ENCODE measurements at places on chromosomes 2 and 18.

DNA sequence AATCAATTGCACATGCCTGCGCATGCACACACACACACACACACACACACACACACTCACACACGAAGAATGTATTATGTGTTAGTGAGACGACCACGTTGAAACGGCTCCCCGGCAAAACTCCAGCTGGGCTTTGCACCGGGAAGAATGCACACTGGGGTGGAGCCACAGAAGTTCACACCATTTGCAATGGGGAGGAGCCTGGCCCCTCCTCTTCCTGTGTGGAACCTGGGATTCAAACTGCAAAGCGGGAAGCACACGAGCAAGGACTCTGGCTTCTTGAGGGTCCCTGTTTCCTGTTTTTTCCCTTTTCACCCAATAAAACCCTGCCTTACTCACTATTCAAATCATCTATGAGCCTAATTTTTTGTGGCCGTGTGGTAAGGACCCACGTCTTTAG is 304.0 kb upstream of the TMEFF2 start:
- DNase-seq = no peak

DNA sequence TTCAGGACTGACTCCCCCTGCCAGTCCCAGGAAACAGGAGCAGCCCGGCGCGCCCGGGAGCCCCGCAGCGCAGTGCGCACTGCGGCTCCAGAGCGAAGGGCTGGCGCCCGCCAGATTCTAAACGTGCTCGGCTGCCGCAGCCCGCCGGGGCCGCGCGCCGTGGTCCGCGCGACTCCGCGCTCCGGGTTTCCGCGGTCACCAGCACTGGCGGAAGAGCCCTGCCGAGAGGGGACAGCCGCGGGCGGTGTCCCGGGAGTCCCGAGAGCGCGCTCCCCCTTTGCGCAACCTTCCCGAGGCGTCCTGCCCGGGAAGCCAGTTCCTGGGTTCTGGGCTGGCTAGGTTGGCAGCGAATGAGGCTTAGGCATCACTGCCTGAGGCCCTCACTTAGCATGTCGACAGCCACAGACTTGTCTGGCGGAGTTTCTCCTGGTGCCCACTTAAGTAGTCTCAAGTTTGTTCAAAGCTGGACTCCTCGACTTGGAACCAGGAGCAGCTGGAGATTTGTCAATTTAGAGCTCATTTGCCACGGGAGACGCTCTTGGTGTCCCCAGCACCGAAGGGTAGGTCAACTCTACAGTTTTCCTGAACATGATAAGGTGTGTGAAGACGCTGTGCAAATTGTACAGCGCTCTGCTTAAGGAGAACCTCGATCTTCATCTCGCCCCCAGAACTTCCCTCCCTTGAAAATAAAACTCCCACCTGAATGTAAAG is 1.5 kb upstream of the VSNL1 start:
- DNase-seq = no peak

DNA sequence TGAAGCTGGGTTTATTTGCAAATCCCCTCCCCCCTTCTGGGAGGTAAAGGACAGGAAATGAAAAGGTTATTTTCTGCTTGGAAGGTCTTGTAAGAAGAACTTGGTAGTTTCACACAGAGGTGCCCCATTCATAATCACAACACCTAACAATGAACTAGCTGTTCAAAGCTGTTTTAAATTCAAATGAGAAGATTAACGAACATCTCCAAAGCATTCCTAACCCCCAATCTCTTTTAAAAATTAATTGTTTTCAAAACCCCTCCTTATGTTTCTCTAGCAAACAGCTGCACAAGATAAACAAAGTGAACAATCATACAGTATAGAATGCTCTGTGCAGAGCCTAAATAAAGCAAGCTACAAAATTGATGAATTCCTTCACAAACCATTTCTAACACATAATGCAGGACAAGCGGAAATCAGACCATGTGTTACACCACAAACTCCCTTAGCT is 271.4 kb downstream of the SATB2 start:
- no peak for DNase-seq

- no peak for DNase-seq
Observed at GRCh38 chr2:37268111-37268510, 36.7 kb downstream of the NDUFAF7 start.

- no peak for DNase-seq
Observed at GRCh38 chr2:193517615-193518014, 1322.9 kb upstream of the TMEFF2 start.

GRCh38 chr2:161134547-161135518 is 25.4 kb upstream of the TANK start:
- DNase-seq = no peak

GRCh38 chr2:53434466-53434865 is 333.1 kb upstream of the CHAC2 start:
- no peak for DNase-seq

- no peak for DNase-seq
Observed at GRCh38 chr2:124308319-124309062, 283.4 kb downstream of the CNTNAP5 start.

DNA sequence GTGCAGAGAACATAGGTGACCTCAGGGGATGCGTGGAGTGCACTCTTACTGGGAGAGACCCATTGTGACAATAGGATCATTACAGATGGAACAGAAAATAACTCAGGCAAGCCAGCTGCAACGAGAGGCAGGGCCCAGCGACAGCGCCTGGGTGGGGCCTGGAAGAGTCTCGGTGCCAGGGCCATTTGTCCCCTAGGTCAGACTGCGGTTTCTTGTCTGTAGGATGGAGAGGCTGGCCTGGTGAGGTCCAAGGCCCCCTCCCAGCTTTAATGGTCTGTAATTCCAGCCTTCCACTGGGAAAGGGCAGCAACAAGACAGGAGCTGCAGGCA is 208.6 kb upstream of the APCDD1 start:
- DNase-seq = no peak

- DNase-seq = no peak
Observed at GRCh38 chr18:57409650-57410049, 25.5 kb upstream of the ONECUT2 start.

GRCh38 chr18:13191779-13192178 is 26.8 kb upstream of the LDLRAD4 start:
- no peak for DNase-seq

DNA sequence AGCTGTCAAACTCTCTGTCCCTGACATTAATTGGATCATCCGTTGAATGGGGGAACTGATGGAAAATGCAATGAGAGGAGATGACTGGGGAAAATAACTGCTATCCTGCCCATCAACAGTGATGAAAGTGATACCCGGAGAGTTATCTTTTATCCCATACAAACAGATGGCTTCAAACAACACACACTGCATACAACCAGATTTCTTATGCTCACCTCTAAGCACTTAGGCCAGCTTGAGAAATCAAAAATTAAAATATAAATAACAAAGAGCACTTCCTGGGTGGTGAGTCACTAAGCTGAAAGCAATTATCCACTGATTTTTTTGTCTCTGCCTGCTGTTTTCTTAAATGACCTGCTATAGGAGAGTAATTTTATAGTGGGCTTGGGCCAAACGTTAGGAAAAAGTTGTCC is 237.6 kb upstream of the RGPD4 start:
- no peak for DNase-seq

GRCh38 chr2:15674637-15675455 is 83.2 kb downstream of the DDX1 start:
- DNase-seq = no peak

- DNase-seq = no peak
Observed at GRCh38 chr2:174444761-174445160, 42.1 kb downstream of the GPR155 start.

DNA sequence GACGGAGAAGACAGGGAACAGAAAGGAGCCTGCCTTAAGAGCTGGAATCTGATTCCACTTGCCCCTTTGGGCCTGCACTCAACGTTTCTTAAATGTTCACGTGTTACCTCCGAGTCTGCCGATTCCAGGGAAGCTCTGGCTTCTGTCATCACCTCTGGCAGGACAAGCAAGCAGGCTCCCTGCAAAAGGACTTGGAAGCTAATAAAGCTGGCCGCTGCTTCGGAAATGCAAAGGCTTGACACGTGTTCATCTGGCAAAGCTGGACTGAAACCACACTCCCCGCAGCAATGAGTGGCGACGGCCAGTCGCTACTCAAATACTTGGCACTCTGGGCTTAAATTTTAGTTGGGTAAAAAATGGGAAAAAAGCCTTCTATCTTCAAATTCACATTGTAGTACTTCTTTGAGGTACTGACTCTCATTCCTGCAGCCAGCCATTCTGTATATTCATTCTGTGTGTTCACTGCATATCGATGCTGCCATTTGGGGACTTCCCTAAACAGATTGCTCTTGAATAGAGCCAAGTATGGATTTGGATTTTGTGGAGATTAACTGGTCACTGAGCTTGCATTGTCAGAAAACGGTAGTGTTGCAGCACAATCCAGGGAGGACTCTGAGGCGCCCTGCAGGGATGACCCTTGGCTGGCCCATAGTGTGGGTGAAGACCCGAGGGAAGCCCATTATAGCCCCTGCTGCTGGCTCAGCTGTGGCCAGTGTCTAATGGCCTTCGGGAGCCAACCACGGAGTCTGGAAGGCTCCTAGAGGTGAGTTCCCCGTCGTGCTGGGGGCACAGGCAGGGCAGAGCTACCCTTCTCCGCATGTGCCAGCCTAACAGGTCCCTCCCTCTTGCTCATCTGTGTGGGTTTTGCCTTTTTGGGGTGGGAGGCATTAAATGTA is 231.5 kb downstream of the PRKCE start:
- no peak for DNase-seq

- DNase-seq = no peak
Observed at GRCh38 chr18:68840554-68841263, 42.8 kb downstream of the CCDC102B start.

DNA sequence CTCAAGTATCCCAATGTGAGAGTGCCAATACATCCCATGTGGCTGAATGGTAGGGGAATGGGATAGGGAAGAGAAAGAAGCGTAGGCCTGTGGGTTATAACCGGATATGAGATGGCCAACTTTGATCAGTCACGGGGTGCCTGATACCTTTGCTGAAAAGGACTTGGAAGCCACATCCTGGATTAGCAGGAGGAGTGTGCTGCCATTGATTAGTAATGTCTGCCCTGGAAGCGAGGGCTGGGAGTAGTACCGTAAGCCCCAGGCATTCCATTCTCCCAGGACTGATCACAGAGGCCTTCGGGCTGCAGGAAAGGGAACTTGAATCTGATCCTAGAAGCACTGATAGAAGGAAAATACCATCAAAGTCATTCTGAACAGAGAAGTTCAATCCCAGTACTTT is 218.5 kb downstream of the TFCP2L1 start:
- DNase-seq = no peak

DNA sequence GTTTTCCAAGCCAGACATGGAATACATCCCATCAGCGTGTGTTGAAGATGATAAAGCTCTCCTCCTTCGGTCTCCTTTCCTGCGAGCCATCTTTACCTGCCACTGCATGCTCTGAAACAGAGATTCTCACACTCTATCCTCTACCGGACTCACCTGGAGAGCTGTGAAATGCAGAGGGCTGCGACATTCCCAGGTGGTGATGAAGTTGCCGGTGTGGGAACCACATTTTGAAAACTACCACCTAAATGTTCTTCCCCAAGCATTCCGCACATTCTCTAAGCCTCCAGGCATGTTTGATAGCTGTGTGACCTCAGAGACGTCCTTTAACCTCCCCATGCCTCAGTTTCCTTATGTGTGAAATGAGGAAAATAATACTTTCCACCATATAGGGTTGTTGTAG is 226.2 kb upstream of the RAB6C start:
- DNase-seq = no peak

DNA sequence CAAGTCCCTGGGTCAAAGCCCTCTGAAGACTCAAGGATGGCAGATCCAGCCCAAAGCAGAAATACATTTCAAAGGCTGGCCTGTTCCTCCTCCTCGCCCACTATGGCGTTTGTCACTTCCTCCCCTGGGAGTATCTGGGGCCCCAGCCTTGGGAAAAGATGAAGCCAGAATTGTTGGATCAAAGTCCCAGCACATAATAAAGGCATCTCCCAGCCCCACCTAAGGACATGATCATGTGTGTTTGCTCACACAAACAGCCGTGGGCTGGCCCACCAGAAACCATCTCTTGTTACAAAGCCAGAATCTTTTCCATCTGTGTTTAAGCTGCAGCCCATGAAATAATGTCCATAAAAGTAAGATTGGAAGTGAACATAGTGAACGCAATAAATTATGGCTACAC is 50.1 kb upstream of the HAAO start:
- no peak for DNase-seq

DNA sequence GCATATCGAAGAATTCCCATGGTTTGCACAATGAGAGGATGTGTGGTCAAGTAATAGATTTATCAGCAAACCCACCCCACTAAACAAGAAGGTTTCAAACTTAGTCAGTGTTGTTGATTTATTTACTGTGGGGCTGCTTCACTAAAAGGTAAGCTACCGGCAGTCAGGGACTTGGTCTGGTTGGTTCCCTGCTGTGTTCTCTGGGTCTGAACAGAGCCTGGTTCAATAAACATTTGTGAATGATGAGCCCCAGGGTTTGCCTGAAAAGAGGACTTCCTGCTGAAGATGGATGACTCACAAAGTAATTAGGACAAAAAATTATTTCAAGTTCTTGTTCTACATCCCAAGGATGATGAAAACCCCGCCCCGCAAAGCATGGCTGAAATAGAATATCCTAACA is 108.3 kb downstream of the SPP2 start:
- no peak for DNase-seq

GRCh38 chr18:63465059-63465458 is 11.7 kb upstream of the SERPINB5 start:
- DNase-seq = peak; percentile 18

DNA sequence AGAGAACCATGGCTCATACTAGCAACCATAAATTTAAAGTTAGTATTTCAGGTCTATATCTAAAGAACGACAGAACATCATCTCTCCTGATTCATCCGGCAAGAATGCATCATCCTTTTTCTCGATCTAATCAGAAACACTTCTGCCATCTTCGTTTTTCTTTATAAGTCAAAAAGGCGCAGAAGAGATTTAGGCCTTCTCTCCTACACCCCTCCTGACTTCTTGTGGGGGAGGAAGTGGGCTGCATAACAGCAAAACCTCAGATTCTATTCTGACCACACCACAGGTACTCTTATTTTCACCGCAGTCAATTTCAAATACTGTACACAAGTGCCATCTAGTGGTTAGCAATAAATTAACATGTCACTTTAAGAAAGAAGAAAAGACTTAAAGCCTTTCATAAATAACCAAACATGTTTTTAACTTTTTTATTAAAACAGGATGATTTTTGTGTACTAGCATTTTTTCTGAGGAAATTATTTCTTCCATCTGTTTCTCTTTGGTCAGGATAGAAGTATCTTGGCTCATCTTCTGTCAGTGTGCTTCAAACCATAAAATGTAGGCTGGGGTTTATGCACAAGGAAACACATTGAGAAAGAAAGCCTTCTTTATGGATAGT is 48.4 kb upstream of the PIK3C3 start:
- DNase-seq = peak; percentile 48

DNA sequence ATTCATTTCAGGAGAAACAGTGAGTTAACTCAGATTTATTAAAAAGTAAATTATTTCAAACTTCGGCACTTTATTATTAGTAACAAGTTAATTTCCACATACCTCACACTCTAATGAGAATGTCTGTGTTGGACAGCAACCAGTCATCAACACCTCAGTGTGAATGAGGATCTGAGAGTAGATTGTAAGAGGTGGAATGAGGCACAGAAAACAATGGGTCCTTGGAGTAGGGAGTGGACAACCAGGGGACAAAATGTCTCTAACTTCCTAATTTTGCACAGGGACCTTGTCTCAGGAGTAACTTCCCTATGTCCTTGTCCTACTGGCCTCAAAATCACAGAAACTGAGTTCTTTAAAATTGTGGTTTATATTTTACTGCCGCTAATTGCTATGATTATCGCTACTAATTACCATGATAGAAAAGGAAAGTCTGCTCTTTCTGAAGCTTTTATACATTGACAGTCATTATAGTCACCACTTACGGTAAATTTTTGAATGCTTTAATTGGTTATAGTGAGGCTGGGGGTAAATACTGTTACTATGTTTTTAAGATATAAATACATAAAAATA is 82.2 kb upstream of the LRPPRC start:
- DNase-seq = no peak

GRCh38 chr18:12840382-12840781 is 43.7 kb downstream of the PTPN2 start:
- DNase-seq = peak; percentile 44

All from activated CD4-positive, alpha-beta memory T cell treated with anti-CD3 and anti-CD28 coated beads for 36 hours (primary cell).